ENCODE measurements at places on chromosomes 11 and 22. TPM values are rescaled to one million over a fixed set of nuclear protein-coding genes. Genes with fewer than 3 reads are reported as not detected.

FGF19 gene
- not detected for total RNA-seq

OR10A6 gene
- not detected for total RNA-seq

CABP4 gene
- total RNA-seq: not detected

FGF4 gene
- total RNA-seq: not detected

NOX4 gene
- 5.9 TPM for total RNA-seq

MIAT gene
- total RNA-seq: 2.0 TPM

TRABD gene
- total RNA-seq: 20.0 TPM

MUC6 gene
- not detected for total RNA-seq

TRIM49 gene
- total RNA-seq: not detected

ENDOD1 gene
- total RNA-seq: 27.7 TPM

OR10A2 gene
- not detected for total RNA-seq

OR6Q1 gene
- total RNA-seq: not detected

Data from right atrium auricular region (tissue), 2 donors.